ENCODE measurements at places on chromosomes 12 and 14.
A peak's percentile ranks its signal among the peaks of the same experiment; 100 is the strongest.

DNA sequence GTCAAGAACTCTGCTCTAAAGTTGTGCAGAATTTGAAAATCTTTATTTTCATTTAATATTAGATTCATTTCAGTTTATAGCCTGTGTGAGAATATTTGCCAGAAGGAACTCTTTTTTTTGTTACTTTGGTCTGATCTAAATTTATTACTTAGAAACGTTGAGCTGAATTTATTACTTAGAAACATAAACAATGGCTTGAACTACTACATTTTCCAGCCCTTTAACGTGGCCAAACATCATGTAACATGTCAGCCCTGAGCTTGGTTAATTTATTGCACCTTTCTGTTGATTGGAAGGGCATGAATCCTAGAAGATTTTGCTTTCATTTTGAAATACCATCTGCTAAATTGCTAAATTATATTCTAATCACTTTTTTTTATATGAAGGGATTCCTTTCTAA is 241.4 kb downstream of the TMEM117 start:
- DNase-seq: no peak

DNA sequence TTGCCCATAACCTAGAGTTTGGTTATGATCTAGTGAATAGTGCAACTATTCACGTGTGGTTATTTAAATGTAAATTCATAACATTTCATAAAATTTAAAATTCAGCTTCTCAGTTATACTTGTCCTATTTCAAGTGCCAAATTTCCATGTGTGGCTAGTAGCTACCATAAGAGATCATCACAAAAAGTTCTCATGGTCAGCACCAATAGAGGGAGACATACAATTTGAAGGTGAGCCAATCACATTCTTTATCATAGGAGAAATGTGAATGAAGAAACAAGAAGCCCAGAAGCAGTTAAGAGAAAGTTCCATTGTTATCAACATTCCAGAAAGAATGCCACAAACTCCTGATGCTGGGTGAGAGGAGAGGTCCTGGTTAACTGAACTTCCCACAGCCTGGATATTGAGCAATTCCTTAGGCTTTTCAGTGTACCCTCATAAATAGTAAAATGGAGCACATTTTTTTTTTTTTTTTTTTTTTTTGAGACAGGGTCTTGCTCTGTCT is 892.9 kb upstream of the USP15 start:
- DNase-seq: no peak

GRCh38 chr12:67080637-67081036 is 188.5 kb upstream of the CAND1 start:
- DNase-seq: no peak

- peak; percentile 71 for DNase-seq
Measured at GRCh38 chr12:94100211-94100627, 48.2 kb upstream of the PLXNC1 start.

DNA sequence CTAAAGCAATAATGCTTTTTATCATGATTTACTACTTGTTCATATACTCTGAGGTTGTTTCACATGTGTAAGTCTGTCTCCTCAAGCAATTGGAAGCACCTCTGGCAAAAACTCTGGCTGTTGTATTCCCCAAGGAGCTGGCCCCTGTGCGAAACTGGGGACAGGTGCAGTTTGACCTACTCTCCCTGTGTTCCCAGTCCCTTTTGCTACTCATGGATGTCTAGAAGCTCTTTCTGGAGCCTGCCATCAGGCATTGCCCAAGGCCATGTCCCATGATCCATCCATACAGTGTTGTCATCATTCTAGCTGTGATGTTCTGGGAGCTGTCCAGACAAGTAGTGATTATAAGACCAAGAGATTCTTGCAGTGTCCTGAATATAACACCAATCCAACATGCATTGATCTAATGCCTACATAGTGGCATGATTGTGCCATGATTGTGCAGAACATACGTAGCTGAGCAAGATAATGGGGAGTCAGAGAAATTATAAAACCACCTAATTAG is 14.9 kb downstream of the AKAP6 start:
- no peak for DNase-seq

GRCh38 chr12:89200217-89200616 is 152.1 kb downstream of the DUSP6 start:
- DNase-seq: no peak
